Activated CD4-positive, alpha-beta T cell treated with anti-CD3 and anti-CD28 coated beads, Interleukin-2, amount 10 ng/mL, durations not matched to agents 7 days and 5 days (primary cell): ENCODE measurements at places on chromosomes 2 and 18.

- no peak for DNase-seq
These were observed 9.5 kb downstream of the CAPN14 start for GRCh38 chr2:31207790-31208189.

DNA sequence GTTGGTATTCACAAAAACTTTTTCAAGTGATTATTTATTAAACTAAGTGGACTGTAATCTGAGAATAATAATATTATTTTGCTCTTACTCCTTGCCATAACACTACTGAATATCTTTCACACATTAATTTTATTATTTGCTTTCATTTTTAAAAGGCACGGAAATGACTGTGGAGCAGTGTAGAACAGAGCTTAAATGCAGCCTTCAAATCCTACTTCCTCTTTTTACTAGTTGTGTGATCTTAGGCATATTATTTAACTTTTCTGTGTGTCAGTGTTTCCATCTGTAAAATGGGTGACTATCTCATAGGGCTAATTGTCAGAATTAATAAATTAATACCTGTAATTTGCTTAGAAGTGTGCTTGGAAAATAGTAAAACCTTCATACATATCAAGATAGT lies 55.5 kb upstream of the SLC8A1 start:
- no peak for DNase-seq

DNA sequence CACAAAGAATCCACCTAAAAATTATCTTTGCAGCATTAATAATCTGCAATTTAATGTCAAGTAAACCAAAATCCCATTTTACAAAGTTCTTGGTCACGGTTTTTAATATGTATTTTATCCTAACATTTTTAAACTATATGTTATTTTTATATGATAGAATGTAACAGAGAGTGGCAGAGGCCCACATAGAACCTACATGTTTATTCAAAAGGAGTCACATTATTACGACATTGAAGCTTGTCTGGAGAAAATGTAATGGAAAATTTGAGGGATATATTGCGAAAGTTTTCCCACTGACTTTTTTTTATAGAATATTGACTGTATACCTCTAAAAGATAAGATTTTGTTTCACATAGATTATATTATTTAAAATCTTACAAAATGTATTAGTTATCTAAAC lies 89.7 kb upstream of the COL3A1 start:
- DNase-seq: no peak

GRCh38 chr2:113027691-113028090 lies 22.4 kb downstream of the IL36A start:
- DNase-seq: no peak
